ENCODE measurements at places on chromosomes 2 and 18.

DNA sequence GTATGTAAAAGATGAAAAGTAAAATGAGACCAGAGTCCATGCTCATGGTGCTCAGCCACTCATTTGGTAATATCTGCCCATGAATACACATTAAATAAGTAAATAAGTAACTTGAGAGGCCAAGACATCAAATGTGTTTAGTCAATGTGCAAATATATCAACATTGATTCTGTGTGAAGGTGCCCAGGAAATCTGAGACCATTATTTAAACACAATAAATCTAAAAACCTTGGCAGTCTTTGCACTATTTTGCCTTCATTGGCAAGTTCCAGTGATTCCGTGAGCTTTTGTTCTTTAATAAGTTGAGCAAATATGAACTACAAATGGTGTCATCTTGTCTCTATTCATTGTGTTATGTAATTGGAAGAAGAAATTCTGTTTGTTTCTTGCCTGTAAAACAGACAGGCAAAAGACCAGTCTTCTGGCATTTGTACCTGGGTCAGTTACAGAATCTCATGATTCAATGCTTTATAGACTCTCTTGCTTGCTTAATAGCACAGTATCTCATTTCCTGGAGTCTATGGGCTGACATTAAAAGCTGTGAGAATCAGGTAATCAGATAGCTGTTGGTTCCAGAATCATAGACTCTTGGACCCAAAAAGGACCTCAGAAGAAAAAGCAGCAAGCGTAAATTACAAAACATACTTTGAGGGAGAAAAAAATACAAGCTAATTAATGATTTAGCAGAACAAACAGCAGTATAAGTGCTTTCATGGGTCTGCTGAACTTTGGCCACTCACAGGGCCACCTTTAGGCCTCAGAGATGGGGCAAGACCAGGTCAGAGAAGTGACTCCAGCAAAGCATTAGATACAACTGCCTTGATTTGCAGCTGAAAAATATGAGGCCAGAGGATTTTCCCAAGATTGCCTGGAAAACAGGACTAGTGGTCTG, 20.0 kb upstream of the SERPINB3 start:
- peak; percentile 41 for DNase-seq

- no peak for DNase-seq
These were observed 955 bp upstream of the BBS5 start for GRCh38 chr2:169478339-169478738.

DNA sequence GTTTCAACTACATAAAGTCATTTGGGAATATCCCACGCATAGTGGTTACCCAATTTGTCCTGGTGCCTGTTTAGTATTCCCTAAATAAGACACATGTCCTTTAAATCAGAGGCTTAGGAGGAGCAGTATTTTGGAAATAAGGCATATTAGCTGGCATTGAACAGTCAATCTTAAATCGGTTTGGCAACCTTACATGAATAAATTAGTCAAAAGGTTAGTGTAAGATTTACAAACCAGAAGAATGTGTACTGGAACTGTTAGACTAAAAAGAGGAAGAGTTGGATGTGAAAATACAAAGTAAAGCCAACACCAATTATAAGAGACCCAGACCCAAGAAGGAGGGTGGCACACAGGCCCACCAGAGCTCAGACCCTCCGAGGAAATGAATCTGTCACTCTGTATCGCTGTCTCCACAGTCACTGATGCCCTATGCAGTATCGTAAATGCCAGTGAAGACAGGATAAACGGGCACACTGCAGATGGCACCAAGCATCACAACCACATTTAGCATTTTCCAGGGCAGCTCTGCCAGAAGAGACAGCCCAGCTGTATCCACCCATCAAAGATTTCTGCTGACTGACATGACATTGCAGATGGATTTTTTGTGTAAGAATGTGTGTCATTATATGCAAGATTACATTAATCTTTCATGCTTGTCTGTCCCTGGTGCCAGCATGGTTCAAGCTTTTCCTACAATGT, 90.4 kb downstream of the CERKL start:
- DNase-seq, result no peak

DNA sequence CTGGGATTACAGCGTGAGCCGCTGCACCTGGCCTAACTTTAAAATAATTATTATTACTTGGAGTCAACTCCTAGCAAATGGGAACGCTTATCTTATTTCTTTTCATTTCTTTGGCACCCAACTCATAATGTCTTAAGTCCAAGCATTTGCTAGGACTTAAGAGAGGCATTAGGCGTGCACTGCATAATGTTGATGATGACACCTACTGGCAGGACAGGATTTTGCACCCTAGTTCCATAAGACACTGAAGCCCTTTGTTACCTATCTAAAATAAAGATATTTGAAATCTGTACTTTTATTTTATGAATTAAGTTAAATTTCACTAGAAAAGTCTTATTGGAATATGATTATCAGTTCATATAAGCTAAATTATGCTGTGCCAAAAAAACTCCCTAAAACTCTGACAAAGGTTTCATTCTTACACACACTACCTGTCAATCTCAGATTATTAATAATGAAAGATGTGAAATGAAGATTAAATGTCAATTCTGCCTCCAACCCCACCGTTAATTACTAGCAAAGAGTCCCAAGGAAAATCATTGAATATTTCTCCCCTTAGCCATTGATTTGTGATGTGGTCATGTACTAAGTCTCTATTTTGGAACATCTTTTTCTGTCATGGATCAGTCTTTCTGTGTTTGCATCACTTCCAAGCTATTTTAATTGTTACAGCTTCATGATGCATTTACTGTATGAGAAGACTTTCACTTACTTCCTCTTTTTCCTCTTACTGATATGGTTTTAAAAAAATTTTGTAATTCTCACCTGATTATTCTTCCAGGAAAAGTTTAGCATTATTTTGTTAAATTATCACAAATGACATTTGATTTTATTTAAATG, 12.7 kb upstream of the CDH2 start:
- DNase-seq, result no peak

DNA sequence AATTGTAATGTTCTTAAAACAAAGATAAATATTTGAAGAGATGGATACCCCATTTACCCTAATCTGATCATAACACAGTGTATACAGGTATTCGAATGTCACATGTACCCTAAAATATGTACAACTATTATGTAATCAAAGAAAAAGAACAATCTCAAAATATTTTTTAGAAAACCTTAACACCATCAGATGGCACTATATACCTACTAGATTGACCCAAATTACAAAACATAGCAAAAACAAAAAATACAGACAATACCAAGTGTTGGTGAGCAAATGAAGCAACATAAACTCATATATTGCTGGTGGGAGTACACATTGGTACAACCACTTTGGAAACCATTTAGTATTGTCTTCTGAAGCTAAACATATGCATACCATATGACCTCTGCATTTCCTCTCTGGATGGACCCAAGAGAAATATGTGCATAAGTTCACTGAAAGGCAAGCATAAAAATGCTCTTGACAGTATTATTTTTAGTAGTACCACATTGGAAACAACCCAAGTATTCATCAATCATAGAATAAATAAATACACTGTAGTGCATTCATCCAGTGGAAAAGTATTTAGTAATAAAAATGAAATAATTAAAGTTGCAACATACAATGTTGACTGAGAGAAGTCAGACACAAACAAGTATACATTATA, 55.8 kb downstream of the GDF7 start:
- no peak for DNase-seq

DNA sequence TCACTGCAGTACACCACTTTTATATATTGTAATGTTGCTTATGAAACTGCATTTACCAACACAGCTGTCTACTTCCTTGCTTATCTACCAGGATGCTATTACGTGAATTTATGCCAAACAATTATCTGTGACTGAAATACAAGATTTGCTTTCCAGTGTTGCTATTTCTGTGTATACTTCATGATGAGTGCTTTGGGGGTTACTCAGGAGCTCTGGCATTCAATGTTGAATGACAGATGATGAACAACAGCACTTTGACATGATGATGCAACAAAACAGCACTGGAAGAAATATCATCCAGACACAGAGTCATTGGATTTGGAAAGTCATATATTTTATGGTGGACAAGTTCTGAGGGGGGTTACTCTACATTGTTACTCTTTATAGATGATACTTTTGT, 125.8 kb downstream of the NETO1 start:
- DNase-seq, result no peak

DNA sequence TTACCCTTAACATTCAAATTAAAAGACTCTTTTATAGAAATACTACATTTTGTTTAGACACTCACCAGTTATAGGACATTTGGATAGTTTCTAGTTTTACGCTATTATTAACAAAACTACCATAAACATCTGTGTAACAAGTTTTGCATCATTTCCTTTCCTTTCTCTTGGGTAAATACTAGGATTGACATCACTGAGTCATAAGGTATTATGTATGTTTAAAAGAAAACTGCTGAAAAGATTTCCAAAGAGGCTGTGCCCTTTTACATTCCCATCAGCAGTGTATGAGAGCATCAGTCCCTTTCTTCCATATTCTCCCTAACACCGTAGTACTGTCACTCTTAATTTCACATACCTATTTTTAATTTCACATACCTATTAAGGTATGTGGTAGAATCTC, 130.6 kb downstream of the USP34 start:
- DNase-seq, result no peak

- no peak for DNase-seq
These were observed 155.2 kb downstream of the MYO5B start for GRCh38 chr18:50039746-50040145.

DNA sequence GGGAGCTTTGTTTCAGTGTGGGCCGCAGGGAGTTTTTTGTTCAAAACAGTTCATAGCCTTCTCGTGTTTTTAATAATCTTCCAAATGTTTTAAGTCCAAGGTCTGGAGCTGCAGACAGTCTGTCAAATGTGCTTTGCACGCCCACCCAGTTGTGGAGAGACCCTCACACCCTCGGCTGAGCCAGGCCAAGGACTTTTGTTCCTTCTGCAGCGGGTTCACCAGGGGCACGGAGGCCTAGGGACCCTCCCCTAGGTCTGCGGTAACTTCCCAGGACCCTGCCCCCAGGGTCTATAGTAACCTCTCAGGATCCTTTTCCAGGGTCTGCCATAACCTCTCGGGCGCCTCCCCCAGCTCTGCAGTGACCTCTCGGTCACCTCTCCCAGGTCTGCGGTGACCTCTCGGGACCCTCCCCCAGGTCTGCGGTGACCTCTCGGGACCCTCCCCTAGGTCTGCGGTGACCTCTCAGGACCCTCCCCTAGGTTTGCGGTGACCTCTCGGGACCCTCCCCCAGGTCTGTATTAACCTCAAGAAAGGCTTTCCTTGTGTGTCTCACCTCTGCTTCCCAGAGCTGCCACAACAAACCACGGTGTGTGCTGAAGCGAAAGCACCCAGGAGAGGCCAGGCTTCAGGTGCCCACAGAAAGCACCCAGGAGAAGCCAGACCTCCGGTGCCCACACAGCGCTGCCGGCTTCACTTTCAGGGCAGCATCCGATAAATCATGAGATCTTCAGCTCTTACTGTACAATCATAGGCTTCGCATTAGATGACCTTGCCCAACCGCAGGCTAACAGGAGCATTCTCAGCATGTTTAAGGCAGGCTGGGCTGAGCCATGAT, 301.9 kb upstream of the SALL3 start:
- DNase-seq, result no peak

- DNase-seq, result no peak
These were observed 66.9 kb downstream of the CDH20 start for GRCh38 chr18:61400016-61400635.

GRCh38 chr2:959457-959856, 8.8 kb downstream of the SNTG2 start:
- no peak for DNase-seq

DNA sequence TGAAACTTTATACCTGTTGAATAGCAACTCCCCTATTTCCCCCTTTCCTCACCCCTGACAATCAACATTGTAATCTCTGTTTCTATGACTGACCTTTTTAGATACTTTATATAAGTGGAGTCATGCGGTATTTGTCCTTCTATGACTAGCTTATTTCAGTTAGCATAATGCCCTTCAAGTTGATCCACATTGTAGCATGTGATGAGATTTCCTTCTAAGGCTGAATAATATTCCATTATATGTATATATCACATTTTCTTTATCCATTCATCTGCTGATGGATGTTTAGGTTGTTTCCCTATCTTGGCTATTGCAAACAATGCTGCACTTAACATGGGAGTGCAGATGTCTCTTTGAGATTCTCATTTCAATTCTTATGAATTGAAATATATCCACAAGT, 9.5 kb downstream of the FASTKD2 start:
- DNase-seq, result no peak

- DNase-seq, result no peak
These were observed 70.7 kb downstream of the CALCRL start for GRCh38 chr2:187377340-187377739.

DNA sequence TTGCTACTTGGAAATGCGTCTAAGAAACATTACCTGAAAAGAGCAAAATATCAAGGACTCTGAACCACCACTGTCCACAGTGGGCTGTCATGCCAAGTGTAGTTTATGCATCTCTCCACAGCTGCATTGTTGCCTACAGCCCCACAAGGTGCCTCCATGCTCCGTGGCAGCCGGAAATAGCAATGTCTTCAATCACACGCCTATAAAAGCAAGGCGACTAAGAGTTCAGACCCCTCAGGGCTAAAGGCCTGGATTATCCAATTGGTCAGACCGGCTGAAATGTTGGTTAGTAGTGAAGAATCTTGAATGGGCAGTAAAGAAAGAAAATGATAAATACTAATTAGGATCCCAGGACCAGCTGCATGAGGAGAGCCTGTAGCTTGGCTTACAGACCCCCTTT, 114.0 kb upstream of the SLC35G4 start:
- DNase-seq, result no peak

- DNase-seq, result no peak
These were observed 91.0 kb downstream of the TMEM17 start for GRCh38 chr2:62415019-62415431.

DNA sequence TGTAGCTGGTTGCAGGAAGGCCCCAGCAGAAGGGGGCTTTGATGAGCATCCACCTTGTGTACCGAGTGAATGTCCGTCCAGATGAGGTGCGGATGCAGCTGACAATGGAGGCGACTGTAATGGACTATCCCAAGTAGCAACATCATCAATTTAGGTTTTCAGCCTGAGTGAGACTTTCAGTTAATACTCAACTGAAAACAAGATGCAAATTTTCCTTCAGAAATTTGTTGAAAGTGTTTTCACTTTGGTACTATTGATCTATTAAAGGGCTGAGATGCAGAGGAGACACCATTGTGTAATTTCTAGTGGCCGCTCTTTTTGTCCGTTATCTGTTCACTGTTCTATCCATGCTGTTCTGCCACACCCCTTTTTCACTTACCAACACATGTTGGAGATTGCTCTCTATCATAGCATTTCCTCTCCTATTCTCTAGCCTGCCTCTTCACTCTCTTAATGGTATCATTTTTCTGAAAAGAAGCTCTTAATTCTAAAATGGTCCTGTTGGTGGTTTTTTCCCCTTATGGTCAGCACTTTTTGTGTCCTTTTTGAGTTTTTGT, 12.0 kb upstream of the CASP8 start:
- no peak for DNase-seq

DNA sequence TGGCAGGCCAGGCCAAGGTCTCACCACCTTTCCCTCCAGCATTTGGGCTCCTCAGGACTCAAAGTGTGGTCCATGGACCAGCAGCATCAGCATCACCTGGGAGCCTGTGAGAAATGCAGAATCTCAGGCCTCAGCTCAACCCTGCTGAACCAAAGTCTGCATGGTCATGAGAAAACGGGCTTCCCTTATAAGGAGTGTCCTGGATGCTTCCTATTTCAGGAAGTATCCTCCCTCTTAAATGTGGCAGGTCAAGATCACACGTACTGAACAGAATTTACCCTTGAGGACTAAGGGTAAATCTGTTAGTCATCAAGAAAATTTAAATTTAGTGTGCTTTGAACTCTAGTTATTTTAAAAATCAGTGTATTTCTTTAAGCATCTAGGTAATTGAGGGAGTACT, 11.8 kb downstream of the CD8A start:
- DNase-seq, result no peak

- DNase-seq, result no peak
These were observed 8.4 kb downstream of the HOXD8 start for GRCh38 chr2:176137906-176138305.
